ENCODE measurements at places on chromosomes 2 and 18.

DNA sequence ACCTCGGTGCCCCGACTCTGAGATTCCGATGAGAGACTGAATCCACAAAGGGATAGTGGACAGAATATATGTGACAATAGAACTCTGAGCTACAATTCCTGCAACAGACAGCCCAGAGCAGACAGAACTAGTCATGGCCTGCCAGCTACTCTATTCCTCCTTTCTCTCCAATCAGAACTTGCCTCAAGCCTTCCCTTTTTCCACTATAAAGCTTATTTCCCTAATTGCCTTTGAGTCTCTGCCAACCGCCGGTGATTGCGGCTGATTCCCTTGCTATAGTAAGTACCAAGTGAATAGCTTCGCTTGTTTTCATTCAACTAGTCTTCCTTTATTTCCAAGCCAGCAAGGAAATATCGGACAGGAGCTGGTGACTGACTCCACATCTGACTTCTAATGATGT lies 96.8 kb downstream of the DSC3 start:
- H3K27me3 ChIP-seq: no peaks in the 10 kb centered on the region
- no peak overlapping the region for H3K4me3 ChIP-seq
- no peaks in the 10 kb centered on the region for H3K36me3 ChIP-seq
- no peak for DNase-seq

DNA sequence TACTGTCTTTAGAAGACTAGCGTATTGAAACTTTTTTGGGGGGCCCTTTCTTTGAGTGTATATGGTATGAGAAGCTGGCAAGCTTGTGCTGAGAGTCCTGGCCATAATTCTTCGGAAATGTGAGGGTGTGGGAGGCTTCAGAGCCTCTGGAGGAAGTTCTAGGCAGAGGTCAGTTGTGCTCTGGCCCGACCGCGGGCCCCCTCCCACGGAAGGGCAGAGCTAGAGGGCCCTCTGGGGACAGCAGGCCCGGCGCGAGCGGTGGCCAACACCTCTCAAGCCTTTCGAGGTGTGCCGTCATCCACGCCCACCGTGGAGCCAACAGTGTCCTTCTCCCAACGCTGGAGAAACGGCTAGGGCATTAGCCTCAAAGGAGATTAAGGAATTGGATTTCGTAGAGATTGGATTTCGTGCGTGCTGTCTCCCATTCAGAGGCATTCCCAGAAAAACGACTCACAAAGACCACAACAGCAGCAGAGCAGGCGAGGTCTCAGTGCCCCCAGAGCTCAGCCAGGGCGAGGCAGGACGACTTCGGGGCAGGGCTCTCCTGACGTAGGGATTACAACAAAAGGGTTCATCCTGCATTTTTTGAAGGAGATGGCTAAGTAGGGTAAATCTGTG lies 2.2 kb upstream of the MTCL1 start:
- peaks cover 6% of the 10 kb centered on the region for H3K4me1 ChIP-seq
- no peaks in the 10 kb centered on the region for H3K27me3 ChIP-seq
- peak overlapping the region; percentile 88 for H3K27ac ChIP-seq
- no peak for DNase-seq
- H3K36me3 ChIP-seq: no peaks in the 10 kb centered on the region
- H3K4me3 ChIP-seq: no peak overlapping the region

GRCh38 chr18:26409091-26409490 lies 139.3 kb downstream of the KCTD1 start:
- no peaks in the 10 kb centered on the region for H3K36me3 ChIP-seq
- H3K4me3 ChIP-seq: no peak overlapping the region
- no peaks in the 10 kb centered on the region for H3K27me3 ChIP-seq
- no peak for DNase-seq
- H3K4me1 ChIP-seq: no peaks in the 10 kb centered on the region

GRCh38 chr2:128304715-128305554 lies 13.7 kb downstream of the HS6ST1 start:
- H3K27ac ChIP-seq: peak overlapping the region; percentile 98
- peak overlapping the region; percentile 55 for H3K4me3 ChIP-seq
- no peaks in the 10 kb centered on the region for H3K27me3 ChIP-seq
- H3K4me1 ChIP-seq: peaks cover 68% of the 10 kb centered on the region
- peak; percentile 90 for DNase-seq

DNA sequence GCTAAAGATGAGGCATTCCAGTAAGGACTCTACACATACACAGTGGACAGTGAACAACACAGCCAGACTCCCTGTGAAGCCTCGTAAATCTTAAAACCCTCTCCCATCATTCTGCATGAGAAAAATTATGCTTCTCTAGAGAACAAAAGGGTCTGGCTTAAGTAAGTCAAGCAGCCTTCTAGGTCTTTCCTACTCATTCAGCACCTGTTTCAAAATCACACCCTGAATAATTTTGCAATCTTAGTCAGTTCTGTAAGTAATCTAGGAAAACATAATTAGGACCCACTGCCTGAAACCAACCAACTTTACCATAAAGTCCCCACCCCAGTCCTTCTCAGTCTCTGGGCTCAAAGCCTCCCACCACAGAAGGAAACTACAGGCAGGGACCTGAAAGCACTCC lies 19.7 kb downstream of the IAH1 start:
- H3K4me3 ChIP-seq: no peak overlapping the region
- H3K27ac ChIP-seq: no peak overlapping the region
- no peaks in the 10 kb centered on the region for H3K27me3 ChIP-seq
- H3K4me1 ChIP-seq: no peaks in the 10 kb centered on the region
- DNase-seq: no peak

DNA sequence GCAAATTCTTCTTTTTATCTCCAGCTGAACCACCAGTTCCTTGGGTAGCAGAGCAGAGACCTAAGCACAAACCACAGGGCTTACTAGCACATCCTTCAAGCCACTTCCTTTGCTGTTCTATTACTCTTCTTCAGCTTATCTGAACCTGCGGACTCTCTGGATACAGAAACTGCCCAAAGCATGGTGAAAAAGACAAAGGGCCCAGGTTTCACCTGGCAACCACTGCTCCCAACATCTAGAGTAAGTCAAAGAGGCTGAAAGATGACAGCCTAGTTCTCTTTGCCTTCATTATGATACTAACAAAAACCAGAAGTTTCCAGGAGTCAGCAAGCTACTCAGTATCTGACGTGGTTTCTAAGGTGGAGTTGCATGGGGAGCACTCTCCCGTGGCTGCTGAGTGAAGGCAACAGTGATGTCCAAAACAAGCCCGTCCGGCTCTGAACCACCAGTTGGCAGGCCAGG lies 43.4 kb downstream of the KANSL3 start:
- H3K27me3 ChIP-seq: no peaks in the 10 kb centered on the region
- H3K36me3 ChIP-seq: peaks cover 12% of the 10 kb centered on the region
- no peaks in the 10 kb centered on the region for H3K4me1 ChIP-seq
- H3K27ac ChIP-seq: no peak overlapping the region
- DNase-seq: no peak

- DNase-seq: no peak
- peaks cover 4% of the 10 kb centered on the region for H3K4me1 ChIP-seq
- no peak overlapping the region for H3K4me3 ChIP-seq
- H3K27me3 ChIP-seq: no peaks in the 10 kb centered on the region
- H3K27ac ChIP-seq: no peak overlapping the region
Observed at GRCh38 chr18:75240433-75240832, 29.8 kb downstream of the TSHZ1 start.

DNA sequence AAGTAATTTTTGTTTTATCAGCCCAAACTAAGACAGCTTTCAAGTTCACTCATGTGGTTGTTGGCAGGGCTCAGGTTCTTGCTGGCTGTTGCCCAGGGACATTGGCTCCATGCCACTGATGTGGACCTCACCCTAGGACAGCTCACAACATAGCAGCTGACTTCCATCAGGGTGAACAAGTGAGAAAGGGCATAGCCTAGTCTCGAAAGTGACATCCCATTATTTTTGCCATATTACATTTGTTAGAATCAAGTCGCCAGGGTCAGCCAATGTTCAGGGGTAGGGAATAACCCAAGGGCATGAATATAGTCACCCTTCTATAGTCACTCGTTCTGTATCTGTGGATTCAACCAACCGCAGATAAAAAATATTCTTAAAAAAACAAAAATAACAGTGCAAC lies 10.7 kb upstream of the CWC22 start:
- H3K4me1 ChIP-seq: no peaks in the 10 kb centered on the region
- no peak overlapping the region for H3K27ac ChIP-seq
- no peaks in the 10 kb centered on the region for H3K36me3 ChIP-seq
- H3K27me3 ChIP-seq: no peaks in the 10 kb centered on the region
- DNase-seq: no peak

DNA sequence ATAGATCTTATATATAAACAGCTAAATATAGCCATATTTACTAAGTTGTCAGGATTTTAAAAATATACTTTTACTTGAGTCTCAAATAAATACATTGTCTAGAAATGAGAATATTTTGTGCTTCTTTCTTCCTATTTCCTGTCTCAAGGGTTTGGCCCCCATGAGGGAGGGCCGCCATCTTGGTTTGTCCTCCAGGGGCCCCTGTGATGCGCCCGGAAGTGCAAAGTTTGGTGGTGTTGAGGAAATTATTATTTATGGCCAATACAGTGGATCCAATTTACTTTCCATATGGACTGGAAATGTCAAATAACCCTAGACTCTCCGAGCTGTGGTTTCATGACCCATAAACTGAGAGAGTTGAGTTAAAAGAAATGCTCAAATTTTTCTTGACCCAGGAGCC lies 104.7 kb upstream of the OTOS start:
- no peaks in the 10 kb centered on the region for H3K36me3 ChIP-seq
- no peak for DNase-seq
- H3K27ac ChIP-seq: no peak overlapping the region
- no peaks in the 10 kb centered on the region for H3K4me1 ChIP-seq
- no peak overlapping the region for H3K4me3 ChIP-seq
- no peaks in the 10 kb centered on the region for H3K27me3 ChIP-seq

DNA sequence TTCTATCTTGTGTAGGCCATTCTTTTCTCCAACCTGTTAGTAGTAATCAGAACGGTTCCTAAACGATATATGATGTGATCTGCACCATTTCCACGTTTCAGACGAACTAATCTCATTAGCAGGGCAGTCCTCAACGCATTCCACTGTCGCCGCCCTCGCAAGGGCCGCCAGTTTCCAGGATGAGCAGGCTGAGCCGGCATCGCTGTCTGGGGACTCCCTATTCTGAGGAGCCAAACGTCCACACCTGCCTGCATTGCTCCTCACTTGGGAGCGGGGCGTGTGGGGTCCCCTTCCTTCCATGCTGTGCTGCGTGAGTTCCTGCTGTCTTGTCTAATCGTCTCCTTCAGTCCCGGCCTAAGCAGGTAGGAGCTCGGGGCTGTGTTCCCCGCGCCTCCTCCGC lies 76.6 kb downstream of the PSMG2 start:
- H3K4me1 ChIP-seq: no peaks in the 10 kb centered on the region
- DNase-seq: no peak
- H3K27ac ChIP-seq: no peak overlapping the region

DNA sequence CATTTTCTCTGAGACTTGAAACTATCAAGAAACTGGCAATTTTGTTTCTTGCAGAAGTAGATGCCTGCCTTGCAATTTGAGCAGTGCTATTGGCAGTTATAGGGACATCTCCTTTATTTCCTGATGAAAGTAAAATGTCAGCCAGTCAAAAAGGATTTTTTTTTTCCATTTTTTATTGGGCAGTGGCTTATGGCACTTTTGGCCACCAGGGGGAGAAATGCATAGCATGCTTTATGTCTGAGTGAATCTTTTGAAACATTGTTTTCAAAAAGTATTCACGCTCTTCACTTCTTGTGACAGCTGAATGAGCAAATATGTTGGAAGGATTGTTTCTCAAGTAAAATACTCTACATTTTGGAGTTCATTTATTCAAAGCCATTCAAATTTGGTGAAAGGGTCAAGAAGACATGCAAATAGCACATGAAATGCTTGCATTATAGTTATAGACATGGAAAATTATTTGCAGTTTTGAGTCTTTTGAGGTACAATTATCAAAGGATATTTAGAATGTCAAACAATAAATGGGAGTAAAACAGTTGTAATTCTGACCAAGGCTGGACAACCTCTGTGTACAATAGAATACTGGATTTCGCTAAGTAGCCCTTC lies 491.0 kb downstream of the CDH2 start:
- no peak overlapping the region for H3K4me3 ChIP-seq
- no peaks in the 10 kb centered on the region for H3K36me3 ChIP-seq
- H3K4me1 ChIP-seq: no peaks in the 10 kb centered on the region
- H3K27ac ChIP-seq: no peak overlapping the region

DNA sequence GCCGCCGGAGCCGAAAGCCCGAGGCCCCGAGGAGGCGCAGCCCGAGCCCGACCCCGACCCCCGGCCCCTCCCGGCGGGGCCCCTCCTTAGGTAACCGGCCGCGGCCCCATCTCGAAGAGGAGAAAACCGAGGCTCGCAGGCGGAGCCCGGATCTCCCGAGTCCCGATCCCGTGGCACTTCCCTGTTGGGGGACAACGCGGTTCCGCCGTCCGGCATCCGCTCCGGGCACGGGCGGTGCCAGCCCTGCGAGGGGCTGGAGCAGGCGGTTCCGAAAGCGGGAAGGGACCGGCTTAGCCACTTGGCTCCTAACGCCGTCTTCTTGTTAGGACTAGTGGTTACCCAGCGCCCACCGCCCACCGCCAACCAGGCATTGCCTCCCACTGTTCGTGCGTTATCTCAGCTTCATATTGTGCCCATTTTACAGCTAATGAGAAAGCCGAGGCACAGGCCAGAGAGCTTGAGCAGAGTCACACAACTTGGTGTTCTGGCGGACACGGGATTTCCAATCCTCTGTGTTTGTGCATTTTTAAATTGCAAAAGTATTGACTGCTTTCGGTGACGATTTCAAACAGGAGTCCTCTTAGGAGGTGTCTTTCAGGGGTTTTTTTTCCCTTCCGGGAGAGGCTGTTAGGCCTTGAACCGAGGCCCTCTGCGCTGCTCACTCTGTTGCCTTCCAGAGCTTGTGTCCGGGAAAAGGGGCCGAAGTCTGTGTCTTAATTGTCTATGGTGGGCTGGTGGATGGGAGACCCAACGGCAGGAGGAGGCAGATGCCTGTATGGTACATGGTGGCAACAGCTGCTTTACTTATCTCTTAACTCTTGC lies 562 bp downstream of the CENPA start:
- no peaks in the 10 kb centered on the region for H3K4me1 ChIP-seq
- peak overlapping the region; percentile 59 for H3K4me3 ChIP-seq
- DNase-seq: no peak
- no peaks in the 10 kb centered on the region for H3K36me3 ChIP-seq

DNA sequence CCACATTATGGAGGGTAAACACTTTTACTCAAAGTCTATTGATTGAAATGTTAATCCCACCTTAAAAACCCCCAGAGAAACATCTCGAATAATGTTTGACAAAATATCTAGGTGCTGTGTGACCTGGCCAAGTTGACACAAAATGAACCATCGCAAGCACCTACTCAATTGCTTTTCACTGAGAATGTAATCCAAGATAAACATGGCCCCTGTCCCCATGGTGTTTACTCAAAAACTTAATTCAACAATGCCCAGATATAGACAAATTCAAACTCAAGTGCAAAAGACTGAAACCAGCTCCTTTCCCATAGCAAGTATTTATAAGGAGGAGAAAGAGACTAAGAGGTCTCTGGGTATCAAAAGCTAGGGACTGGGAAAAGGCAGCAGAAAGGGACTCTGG lies 15.0 kb upstream of the ACMSD start:
- no peak for DNase-seq
- no peak overlapping the region for H3K27ac ChIP-seq
- no peaks in the 10 kb centered on the region for H3K4me1 ChIP-seq
- H3K36me3 ChIP-seq: no peaks in the 10 kb centered on the region

- no peak for DNase-seq
- no peaks in the 10 kb centered on the region for H3K4me1 ChIP-seq
- H3K27ac ChIP-seq: no peak overlapping the region
- H3K27me3 ChIP-seq: peaks cover 17% of the 10 kb centered on the region
Observed at GRCh38 chr2:175005733-175006264, 618 bp upstream of the CHN1 start.

All from breast epithelium (tissue), 4 donors.